ENCODE measurements at places on chromosomes 2 and 18.

GRCh38 chr2:118190474-118190873, 102.2 kb downstream of the INSIG2 start:
- no peak for DNase-seq

- peak; percentile 1 for DNase-seq
Measured at GRCh38 chr2:42567806-42568400, 529 bp upstream of the MTA3 start.

- DNase-seq: no peak
Measured at GRCh38 chr2:206824087-206824618, 58.7 kb downstream of the FASTKD2 start.

- no peak for DNase-seq
Measured at GRCh38 chr18:37529863-37530262, 35.7 kb downstream of the CELF4 start.

DNA sequence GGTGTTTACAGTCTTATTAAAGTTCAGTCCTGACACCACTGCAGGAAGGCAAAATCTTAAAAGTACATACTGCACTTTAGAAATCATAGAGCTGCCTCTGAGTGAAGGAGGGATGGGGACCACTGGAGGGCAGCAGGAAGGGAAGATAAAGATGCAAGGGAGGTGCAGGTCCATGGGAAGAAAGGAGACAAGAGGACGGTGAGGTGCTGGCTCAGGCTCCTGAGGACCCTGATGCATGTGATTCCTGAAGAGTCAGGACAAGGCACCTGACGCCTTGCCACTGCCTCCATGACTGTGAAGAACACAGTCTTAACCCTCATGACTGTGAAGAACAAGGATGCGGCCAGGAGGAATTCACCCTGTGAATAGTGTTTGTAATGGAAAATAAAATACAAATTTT, 116.2 kb upstream of the NPAS2 start:
- no peak for DNase-seq

GRCh38 chr2:100588071-100588786, 25.4 kb downstream of the PDCL3 start:
- peak; percentile 26 for DNase-seq

DNA sequence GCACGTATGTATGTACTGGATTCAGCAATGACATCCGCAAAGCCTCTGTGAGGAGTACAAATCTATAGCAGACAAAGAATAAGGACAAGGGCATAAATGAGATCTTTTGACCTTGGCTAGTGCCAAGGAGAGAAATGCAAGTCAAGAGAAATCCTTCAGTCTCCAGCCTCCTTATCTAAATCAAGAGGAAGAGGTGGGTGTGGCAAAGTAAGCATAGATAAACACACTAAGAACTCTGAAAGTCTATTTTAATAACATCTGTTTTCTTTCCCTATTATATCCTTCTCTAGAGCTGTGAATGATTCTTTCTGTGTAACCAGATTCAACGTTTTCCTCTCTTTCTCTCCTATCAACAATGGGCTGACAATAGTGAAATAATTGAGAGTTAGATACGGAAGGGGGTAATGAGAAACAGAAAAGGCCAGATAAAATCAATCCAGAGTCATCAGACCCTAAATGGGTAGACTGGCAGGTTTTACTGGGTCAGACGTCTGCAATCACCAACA, 118.5 kb upstream of the ZFP36L2 start:
- no peak for DNase-seq

DNA sequence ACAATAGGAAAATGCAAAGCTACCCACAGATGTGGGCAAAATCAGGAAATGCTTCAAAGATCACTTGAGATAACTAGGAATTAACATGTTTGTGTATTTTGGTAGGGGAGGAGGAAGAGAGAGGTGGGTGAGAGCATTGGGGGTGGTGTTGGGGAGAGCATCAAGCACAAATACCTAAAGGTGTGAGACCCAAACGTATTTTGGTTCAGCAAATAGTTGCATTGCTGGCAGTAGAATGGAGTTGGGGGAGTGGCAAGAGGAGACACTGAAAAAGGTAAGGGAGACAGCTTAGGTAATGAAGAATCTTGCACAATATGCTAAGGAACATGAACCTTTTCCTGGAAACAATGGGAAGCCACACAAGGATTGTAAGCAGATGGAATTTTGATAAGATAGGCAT, 1.5 kb upstream of the PELI1 start:
- no peak for DNase-seq

- DNase-seq: no peak
Measured at GRCh38 chr2:165560377-165560988, 91.0 kb downstream of the CSRNP3 start.

DNA sequence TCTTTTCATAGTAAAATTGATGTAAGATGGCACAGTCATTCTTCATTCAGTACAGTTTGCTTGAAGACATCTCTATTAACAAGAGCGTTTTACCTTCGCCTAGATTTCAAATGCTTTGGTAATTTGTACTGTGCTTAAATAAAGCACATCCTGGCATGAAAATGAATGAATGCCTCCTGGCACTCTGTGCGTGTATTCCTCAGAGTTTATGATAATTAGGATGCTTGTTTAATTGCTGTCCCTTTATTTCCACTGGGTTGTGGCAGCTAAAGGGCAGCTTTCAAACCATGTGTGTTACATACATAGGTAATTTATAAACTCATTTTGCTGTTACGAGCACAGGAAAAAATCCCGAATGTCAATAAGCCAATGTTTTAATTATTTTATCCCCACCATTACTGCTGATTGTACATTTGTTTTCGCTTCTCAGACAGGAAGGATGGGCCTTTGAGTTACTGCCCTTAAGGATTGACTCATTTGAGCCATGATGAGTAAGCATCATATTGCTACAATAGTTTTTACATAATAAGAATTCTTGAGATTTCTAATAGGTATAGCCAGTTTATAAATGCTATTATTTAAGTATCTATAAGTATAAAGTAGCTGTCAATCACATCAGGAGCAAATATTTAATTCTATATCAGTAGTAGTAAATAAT, 516.5 kb downstream of the XIRP2 start:
- DNase-seq: no peak

DNA sequence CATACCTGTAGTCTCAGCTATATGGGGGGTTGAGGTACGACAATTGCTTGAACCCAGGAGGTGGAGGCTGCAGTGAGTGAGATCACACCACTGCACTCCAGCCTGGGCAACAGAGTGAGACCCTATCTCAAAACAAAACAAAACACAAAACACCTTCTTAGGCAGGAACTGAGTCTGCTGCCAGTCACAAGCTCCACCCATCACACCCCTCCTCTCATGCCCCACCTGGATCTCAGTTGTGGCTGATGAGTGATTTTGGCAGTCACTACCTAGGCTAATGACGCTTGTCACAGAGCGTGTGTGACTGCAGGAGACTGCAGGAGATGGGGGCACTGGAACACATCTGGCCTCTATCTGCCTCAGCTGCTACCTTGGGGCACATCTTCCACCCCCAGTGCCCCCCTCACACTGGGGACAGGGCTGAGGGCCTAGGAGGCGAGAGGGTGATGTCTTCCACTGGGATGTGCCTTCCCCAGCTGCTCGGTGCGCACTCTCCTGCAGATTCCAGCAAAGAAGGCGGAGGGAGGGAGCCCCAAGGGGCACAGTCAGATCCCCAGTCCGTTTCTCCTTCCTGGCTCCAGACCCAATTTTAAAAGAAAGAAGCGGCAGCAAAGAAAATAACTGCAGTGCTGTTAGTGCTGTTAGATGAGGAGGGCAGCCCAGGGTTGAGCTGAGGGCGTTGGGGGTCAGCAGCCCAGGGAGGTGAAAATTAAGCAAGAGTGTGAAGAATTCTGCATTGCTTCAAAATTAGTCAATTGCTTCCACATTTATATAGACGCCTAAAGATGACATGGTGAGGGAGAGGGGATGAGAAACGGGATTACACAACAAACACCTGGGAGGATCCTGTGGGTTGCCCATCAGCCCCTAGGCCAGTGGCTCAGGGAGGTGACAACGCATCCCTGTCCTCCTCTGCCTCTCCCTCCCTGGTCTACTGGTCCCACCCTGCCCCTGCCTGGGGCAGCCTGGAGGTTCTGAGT, 143.6 kb upstream of the HAAO start:
- DNase-seq: no peak

GRCh38 chr18:3041843-3042242, 28.9 kb upstream of the LPIN2 start:
- DNase-seq: no peak

GRCh38 chr2:60405271-60405919, 148.1 kb downstream of the BCL11A start:
- no peak for DNase-seq

DNA sequence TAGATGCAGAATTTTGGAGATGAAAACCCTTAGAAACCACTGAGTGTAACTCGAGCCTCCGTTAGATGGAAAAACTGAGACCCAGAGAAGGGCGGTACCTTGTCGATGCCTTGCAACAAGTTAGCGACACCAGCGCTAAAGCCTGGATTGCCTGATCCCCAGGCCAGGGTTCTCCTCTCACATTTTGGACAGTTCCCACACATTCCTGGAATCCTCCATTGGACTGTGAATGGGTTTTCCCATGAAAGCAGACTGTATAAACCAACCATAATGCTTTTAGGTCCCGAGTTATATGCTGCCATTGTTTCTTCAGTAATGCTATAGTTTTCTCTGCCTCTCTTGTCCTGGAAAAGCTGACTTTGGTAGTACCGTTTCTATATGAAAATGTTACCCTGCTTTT, 37.1 kb upstream of the LPIN1 start:
- DNase-seq: no peak

DNA sequence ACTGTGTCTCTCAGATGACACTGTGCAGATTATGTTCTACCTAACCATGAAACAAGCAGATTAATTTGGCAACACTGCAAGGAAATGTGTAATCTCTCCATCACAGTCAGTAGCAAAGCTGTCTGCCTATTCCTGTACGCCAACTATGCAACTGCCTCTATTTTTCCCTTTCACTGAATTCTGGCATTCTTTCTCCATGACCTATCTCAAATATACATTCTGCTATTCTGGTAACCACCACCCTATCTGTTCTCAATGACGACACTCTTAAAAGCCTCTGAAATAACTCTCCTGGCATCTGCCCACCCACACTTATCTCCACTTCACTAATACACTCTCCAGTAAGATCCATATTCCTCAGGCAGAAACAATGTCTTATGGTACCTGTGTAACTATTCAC, 78.7 kb downstream of the ABCA12 start:
- DNase-seq: no peak

DNA sequence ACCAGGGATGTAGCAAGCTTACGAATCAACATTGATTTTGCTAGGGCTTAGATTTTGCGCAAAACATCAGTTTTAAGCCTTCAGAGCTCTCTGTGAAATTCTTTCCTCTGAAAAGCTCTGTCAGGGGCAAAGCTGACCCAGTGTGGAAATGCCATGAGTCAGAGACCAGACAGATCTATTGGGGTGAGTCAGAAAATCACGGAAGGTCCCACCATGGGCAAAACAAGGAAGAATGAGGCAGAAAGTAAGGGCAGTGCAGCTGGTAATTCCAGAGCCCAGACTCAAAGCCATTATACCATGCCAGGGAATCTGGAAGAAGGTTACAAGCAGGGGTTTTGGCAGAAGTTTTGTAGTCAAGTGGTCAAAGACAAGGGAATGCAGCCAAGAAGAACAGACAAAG, 256.6 kb upstream of the CTAGE1 start:
- DNase-seq: no peak

GRCh38 chr18:6205706-6206105, 209.0 kb downstream of the L3MBTL4 start:
- DNase-seq: no peak

- no peak for DNase-seq
Measured at GRCh38 chr2:106284255-106284654, 90.2 kb upstream of the UXS1 start.

GRCh38 chr18:60549338-60549960, 176.9 kb upstream of the MC4R start:
- no peak for DNase-seq

DNA sequence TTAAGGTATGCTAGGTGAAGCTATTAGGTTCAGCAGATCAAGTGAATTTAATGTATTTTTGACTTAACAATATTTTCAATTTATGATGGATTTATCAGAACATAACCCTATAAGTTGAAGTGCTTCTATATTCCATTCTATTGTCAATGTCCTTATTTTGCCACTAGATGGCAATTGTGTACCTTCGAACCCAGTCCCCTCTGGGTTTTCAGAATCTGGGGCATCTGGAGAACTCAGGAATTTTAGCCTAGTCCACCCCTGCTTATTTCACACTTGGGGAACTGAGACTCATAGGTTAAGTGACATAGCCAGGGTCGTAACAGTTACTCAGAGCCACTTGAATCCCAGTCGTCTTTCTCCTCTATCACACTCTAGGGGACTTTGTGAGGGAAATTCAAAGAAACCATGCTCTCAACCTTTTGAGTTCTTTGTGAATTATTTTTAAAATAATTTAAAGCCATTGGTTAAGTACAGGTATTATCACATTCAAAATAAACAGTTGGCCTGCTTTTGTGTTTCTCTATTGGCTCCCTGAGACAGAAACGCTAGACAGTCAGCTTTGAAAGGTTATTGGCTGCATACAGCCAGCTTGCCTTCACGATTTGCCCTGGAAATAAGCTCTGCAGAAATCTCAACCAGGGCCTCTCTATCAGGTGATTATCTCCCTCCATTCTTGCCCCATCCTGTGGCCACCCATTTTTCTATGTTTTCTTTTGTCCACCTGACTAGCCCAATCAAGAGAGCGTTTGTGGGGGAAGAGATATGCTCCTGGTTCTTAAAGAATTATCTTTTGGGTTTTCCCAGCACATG, 145.0 kb downstream of the TTC27 start:
- DNase-seq: no peak

GRCh38 chr2:167890739-167891138, 356.7 kb downstream of the STK39 start:
- DNase-seq: no peak

GRCh38 chr2:58206785-58207184, 34.3 kb downstream of the FANCL start:
- DNase-seq: no peak

DNA sequence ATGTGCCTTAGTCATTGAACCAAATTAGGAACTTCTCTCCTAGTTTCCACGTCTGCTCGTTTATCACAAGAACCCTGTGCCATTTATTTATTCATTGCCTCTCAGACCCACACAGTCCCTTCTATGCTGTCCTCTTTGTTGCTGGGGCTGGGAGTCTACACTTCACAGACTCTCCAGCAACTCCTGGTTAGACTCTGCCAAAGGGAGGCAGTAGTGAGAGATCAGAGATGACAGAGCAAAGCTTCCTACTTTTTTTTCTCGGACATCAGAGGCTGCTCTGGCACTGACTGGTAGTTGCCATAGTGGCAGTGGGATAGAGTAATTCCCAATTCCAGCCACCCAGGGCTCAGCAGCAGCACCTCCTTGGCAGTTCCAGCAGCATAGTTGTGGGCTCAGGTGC, 277.5 kb downstream of the BCL11A start:
- DNase-seq: no peak

- no peak for DNase-seq
Measured at GRCh38 chr18:24039671-24040070, 25.1 kb downstream of the TTC39C start.

GRCh38 chr18:45361125-45361851, 254.0 kb upstream of the SLC14A2 start:
- DNase-seq: no peak

GRCh38 chr2:74152954-74153353, 5.2 kb upstream of the BOLA3 start:
- DNase-seq: no peak

GRCh38 chr2:205175831-205176230, 506.5 kb upstream of the NRP2 start:
- DNase-seq: no peak
